SHP77 (cell line): ENCODE measurements at places on chromosomes 1 and 21.

DNA sequence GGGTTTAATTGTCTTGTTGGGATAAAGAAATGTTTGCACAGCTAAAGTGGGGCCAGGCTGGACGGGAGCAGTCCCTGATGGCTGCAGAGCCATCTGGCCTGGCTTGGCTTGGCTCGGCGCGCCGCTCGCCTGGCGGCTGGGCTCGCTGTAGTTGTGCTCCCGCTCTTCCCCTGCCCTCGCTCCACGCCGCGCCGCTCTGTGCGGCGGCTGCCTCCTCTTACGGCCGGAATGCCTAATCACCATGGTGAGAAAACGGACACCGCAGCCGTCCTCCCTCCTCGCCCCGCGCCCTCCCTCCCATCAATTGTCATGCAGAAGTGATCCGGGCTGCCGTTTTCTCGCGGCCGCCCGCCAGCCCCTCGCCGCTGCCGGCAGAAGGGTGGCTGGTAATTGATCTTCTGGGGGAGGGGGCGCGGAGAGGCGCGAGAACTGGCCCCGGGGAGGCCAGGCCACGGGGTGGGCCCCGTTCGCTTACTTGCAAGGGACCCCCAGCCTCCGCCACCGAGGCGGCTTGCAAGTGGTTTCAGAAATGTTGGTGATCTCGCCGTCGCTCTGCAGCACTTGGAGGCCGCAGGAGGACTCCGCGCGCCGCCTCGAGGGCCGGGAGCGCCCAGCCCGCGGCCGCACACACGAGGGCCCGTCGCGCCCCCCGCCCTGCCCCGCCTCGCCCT lies 12.4 kb downstream of the RNF220 start:
- peak; percentile 40 for DNase-seq

- DNase-seq = peak; percentile 61
These were observed 147.1 kb downstream of the DNM3 start for GRCh38 chr1:171988243-171988885.

DNA sequence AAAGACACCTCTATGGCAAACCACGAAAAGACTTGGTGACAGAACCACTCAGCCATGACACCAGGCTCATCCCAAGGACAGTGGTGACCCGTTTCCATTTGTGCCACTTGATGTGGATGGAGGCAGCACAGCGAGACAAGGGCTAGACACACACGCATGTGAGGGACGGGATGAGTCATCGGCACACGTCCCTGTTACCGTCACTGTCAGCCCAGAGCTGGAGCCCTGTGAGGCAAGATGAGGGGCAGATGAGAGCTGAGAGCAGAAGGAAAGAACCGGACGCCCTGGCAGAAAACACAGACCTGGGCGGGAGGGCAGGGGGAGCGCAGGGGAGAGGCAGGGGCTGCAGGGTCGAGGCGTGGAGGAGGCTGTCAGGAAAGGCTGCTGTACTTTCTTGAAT lies 57.8 kb downstream of the SIK1 start:
- peak; percentile 62 for DNase-seq

DNA sequence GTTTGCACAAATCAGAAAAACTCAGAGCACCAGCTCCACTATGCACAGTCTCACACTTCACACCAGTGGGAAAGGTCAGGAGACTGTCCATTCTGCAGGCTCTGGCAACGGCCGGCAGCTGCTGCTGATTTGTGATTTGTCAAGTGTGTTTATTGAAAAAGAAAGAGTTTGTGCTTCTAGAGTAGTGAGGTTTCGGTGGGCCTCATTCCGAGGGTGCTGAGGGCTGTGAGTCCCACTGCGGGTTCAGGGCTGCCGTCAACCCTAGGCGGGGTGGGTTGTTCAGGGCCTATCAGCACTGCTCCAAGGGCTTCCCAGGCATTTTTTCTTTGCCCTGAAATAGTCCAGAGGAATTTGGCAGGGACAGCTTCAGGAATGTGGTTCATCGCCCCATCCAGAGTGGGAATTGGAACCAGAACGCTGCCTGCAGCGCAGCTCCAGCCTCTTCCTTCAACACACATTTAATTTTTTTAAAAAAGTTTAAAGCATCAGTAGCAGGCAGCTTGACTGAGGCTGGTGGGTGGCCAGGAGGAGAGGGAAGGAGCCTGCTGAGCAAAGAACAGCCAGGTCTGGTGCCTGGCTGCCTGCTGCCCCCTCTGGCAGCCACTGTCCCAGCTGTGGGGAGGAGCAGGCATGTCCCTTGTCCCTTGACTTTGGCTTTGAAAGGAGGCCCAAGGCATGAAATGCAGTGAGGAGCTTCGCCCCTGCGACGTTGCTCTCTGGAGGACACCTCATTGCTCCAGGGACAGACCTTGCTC lies 19.7 kb downstream of the STUM start:
- DNase-seq = no peak

DNA sequence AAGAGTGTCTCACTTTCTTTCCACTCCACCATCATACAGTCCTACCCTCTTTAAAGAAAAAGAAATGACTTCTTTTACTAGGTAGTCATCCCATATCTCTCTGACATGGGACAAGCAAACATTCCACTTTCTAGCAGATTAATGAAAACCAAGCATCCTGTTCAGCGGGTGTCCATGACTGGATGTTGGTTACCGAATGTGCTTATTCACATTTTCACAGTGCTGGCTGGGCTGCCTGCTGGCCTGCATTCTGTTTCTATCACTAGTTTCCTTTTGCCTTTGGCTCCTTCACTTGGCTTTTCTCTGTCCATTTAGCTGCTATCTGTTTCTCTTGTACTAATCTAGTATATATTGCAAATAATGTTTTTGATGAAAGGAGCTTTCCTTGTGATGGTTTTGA lies 598.4 kb downstream of the RWDD3 start:
- DNase-seq = no peak

- no peak for DNase-seq
These were observed 51.9 kb upstream of the FMOD start for GRCh38 chr1:203402629-203403337.

DNA sequence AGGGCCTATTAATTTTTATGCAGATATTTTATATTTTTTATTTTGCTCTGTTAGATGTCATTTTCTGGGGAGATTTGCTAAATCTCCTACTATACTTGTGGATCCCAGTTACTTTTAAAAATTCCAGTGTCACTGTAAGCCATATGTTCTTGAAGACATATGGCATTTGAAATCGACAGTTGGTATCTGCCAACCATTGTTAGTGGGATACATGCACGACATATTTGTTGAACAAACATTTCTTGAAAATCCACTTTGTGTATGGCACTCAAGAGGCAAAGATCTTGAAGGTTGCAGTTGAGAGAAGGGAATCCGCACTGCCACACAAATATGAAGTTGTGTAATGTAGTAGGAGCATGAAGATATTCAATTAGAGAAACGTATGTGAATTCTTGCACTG lies 287.7 kb downstream of the HHAT start:
- DNase-seq = no peak

- DNase-seq = no peak
These were observed 19.9 kb downstream of the IL10RB start for GRCh38 chr21:33286076-33286475.

GRCh38 chr1:203589595-203589994 lies 37.0 kb upstream of the ATP2B4 start:
- DNase-seq = no peak
